Mononuclear cell (primary cell): ENCODE measurements at places on chromosomes 3 and 15. TPM values are rescaled to one million over a fixed set of nuclear protein-coding genes. Genes with fewer than 3 reads are reported as not detected.

Gene INSYN1
- total RNA-seq = not detected

Gene SMCO1
- not detected for total RNA-seq

Gene STRA6
- total RNA-seq = not detected

Gene TXNRD3
- 1.4 TPM for total RNA-seq

Gene HIGD2B
- 0.63 TPM for total RNA-seq

Gene CTXN2
- total RNA-seq = not detected

Gene ZDHHC19
- not detected for total RNA-seq

Gene RGMA
- 0.10 TPM for total RNA-seq

Gene PAQR9
- total RNA-seq = not detected

Gene CCDC174
- 37.3 TPM for total RNA-seq

Gene IGF2BP2
- total RNA-seq = 8.4 TPM

Gene CPLX3
- total RNA-seq = not detected

Gene GABRR3
- total RNA-seq = under 0.01 TPM

Gene HTR3D
- total RNA-seq = not detected

Gene PRTG
- total RNA-seq = under 0.01 TPM

Gene HIGD1A
- total RNA-seq = 42.1 TPM

Gene TMOD3
- total RNA-seq = 43.0 TPM

Gene CAMK2N2
- total RNA-seq = not detected
